ENCODE measurements at places on chromosomes 5 and 9. TPM values are rescaled to one million over a fixed set of nuclear protein-coding genes. Genes with fewer than 3 reads are reported as not detected.

GRCh38 chr5:20113031-20113715 is 125.2 kb upstream of the CDH18 start:
- no peak for DNase-seq

Gene WDR38
- total RNA-seq, result not detected

- no peak for DNase-seq
These were observed 1.8 kb downstream of the CDKN2B-AS1 start for GRCh38 chr9:21996438-21996837.

DNA sequence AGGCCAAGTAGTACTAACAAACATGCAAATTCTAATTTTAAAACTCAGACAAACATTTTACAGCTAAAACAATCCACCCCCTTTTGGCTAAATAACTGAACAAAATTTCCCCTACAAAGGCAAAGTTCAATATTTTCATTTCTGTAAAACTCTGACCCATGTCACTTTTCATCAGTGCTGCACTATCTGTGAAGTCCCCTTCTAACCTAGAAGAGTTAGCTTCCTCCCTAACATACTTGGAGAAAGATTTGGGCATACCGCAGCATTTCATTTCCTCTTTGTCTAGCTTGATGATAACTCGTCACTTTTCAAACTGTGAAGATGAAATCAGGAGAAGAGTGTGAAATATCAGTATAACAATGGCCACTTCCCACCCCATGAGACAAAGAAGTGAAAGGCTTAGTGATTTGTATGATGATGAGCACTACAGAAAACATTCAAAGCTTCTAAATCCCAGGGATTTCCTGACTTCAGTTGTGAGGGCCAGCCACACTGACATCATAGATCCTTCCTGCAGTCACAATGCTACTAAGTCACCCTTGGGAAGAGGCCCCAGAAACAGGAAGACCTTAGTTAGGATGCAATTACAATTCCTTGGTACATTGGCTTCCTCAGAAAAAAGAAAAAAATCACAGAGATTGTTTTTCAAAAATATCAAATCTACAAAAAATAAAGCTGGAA is at the start of gene FAM81B:
FAM81B (plus strand) TSS at position 555 of the 681 bp plus-strand sequence; CDS start at position 579, 24 bp downstream.
- DNase-seq, result peak; percentile 54

DNA sequence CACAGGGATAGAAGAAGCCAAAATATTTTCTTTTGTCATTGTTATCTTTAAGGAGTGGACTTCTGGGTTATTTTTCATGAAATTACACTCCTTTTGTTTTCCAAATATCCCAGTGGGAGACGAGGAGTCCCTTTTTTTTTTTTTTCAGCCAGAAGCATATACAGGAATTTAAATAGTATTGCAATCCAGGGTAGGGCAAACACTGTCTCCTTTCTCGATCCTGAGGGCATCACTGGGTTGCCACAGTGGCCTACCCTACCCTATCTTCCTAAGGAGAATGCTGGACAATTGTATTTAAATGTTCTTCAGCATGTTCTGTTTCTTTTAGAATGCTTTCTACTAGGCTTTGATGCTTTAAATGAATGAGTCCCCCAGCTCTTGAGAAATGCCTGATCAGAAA is 47.9 kb downstream of the LRRC70 start:
- DNase-seq, result no peak

Gene PAX5
- not detected for total RNA-seq

GRCh38 chr5:152641970-152642805 is 237.1 kb upstream of the NMUR2 start:
- DNase-seq, result no peak

DNA sequence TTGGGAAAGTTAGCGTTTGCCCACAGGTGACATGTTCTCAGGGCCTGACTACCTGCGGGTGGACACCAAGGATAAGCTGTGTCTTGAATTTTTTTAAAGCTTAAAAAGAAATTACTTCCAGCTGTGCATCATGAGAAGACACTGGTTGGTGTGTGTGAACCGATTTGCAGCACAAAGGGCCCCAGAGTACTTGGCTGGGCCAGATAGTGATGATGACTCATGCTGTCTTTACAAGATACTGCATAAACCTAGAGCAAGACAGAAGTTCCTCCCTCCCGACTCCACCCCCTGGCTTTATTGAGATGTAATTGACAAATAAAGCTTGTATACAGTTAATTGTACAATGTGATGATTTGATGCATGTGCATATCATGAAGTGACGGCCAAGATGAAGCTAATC is 212.8 kb downstream of the NXNL2 start:
- DNase-seq, result peak; percentile 36

Gene CCL28
- 0.95 TPM for total RNA-seq

GRCh38 chr5:27009540-27009915 is 28.9 kb downstream of the CDH9 start:
- no peak for DNase-seq

GRCh38 chr9:102273952-102274351 is 535.5 kb upstream of the GRIN3A start:
- DNase-seq, result no peak

- no peak for DNase-seq
These were observed 29.9 kb downstream of the HSDL2 start for GRCh38 chr9:112409758-112410157.

Gene SLC22A4
- total RNA-seq, result 5.4 TPM

Gene GABRP
- total RNA-seq, result 0.66 TPM

- DNase-seq, result no peak
These were observed 20.6 kb downstream of the CLPTM1L start for GRCh38 chr5:1324301-1324700.
